ENCODE measurements at places on chromosomes 6 and 20. TPM values are rescaled to one million over a fixed set of nuclear protein-coding genes. Genes with fewer than 3 reads are reported as not detected.

DNA sequence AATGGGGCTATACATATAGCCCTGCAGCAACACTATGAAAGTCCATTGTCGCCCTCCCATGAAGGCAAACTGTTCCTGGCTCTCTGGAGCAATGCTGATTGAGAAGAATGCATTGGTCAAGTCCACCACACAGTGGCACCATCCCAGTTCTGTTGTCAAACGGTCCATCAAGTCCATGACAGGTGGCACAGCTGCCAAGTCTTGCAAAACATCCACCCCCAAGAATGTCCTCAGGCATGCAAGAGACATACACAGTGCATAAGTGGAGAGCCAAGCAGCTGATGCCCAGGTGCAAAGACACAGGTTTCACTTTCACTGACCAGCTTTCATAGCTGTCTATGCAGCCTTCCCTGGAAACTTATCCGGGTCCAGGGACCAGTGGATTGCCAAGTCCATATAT, 17.5 kb downstream of the ZNF391 start:
- no peak overlapping the region for H3K4me3 ChIP-seq
- H3K36me3 ChIP-seq = peaks cover 5% of the 10 kb centered on the region
- no peak for DNase-seq
- no peaks in the 10 kb centered on the region for H3K27me3 ChIP-seq
- no peaks in the 10 kb centered on the region for H3K4me1 ChIP-seq

- no peaks in the 10 kb centered on the region for H3K36me3 ChIP-seq
- H3K4me3 ChIP-seq = no peak overlapping the region
- H3K27ac ChIP-seq = peak overlapping the region; percentile 66
- H3K4me1 ChIP-seq = peaks cover 30% of the 10 kb centered on the region
- no peak for DNase-seq
- H3K27me3 ChIP-seq = no peaks in the 10 kb centered on the region
These were observed 7.6 kb downstream of the ARFGEF2 start for GRCh38 chr20:48928832-48929725.

DNA sequence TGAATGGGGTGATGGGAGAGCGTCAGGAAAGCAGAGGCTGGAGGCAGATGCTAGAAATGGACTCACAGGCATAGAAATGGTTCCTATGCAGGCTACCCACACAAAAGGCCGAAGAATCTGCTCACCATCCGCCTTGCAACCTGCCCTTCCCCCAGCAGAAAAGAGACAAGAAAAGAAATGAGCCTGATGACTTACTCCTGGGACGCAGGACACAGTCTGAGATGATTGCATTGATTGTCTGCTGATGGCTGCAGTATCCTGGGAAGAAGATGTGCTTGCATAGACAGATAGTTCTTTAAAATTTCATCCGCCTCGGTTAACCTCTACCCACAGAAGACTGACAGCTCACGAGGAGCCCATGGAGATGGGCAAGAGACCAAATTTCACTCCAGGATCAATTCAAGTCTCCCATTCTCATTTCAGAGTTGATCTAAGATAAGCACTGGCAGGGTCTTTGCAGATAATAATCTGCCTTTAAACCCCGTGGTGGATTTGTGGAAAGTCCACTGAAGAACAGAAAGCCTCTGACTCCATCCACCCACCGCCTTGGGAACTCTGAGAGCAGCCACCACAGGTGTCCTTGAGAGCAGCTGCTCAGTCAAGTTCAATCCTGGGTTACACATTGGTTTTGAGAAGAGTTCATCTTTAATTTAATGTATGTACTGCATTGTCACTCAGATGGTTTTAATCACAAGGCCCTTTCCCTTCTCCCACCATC, 7.2 kb downstream of the AGPAT4 start:
- no peak overlapping the region for H3K4me3 ChIP-seq
- no peaks in the 10 kb centered on the region for H3K36me3 ChIP-seq
- no peaks in the 10 kb centered on the region for H3K27me3 ChIP-seq
- H3K4me1 ChIP-seq = peaks cover 4% of the 10 kb centered on the region

GRCh38 chr6:145009711-145010110, 724.6 kb downstream of the UTRN start:
- DNase-seq = no peak
- no peak overlapping the region for H3K27ac ChIP-seq
- no peaks in the 10 kb centered on the region for H3K27me3 ChIP-seq

DNA sequence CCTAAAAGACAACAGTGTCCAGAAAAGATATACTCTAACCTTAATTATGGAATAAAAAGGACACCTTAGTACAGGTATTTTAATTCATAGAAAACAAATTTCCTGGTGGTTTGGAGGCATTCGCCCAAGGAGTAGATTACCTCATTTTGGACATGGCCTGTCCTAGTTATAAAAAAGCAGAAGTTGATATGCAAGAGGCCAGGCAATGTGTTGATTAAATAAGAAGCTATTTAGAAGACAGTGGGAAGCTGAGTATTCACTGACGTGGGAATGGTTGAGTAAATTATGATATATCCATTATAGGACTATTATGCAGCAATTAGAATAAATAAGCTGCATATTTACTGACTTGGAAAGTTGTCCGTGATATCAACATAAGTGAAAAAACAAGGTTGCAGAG, 314.9 kb downstream of the ALDH8A1 start:
- no peak overlapping the region for H3K4me3 ChIP-seq
- H3K27ac ChIP-seq = no peak overlapping the region
- no peaks in the 10 kb centered on the region for H3K27me3 ChIP-seq
- H3K4me1 ChIP-seq = peaks cover 36% of the 10 kb centered on the region
- DNase-seq = no peak

DNA sequence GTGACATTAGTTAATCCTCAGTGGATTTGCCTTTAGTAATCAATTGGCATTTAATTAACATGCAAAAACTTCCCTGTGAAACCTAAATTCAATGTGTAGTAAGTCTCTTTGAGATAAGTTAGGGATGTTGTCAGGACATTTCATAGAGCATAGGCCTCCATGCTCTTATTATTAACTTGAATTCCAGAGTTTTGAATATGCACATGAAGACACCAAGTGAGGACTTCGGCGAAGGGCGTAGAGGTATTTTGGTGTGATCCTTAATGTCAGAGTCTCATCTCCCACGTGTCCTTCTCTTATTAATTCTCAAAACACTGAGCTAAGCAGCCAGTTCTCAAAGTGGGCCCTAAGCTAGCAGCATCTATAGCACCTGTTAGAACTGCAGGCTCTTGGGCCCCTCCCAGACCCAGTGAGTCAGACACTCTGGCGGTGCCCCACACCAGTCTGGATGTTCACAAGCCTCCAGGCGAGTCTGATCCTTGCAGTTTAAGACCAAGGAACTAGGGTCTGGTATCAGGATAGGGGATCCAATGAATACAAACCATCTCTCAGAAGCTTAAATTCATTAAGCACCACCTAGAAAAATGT, 292.1 kb downstream of the QKI start:
- no peak overlapping the region for H3K4me3 ChIP-seq
- H3K4me1 ChIP-seq = peaks cover 30% of the 10 kb centered on the region
- DNase-seq = no peak
- no peaks in the 10 kb centered on the region for H3K27me3 ChIP-seq
- H3K36me3 ChIP-seq = no peaks in the 10 kb centered on the region
- no peak overlapping the region for H3K27ac ChIP-seq

TMC2 gene
- total RNA-seq = 0.13 TPM

ADA gene
- total RNA-seq = 20.5 TPM

GPR31 gene
- not detected for total RNA-seq
